Spleen (tissue), 13 donors: ENCODE measurements at places on chromosomes 13 and 19. TPM values are rescaled to one million over a fixed set of nuclear protein-coding genes. Genes with fewer than 3 reads are reported as not detected.

The MAMSTR gene
- total RNA-seq, result 4.8 TPM

DNA sequence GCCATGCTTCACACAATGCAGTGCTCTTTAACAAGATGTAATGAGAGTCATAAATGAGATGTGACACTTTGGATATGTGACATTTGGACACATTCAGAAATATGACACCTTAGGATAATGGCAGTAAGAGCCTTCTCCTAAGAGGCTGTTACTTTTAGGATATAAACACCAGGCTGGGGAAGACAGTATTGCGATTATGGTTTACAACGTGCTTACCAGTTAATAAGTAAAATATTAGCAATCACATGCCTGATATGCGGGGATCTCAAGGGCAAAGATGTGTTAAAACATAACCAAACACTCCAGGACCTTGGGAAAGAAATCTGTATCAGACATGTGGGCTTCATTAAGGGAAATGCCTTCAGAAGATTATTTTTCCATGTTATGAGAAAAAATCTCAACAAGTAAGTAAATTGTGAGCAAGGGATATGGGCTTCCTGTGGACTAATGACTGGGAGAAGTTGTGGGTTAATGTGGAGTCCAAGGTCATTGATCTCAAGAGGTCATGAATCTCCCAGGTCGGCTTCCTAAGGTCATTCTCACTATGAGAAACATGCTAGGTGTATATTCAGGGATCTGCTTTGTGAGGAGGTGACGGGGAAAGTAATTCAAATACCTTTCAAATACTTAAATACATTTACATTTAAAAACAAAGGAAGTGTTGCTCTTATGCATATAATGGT lies 105.3 kb downstream of the STARD13 start:
- no peak for DNase-seq

GRCh38 chr13:36913463-36913862 lies 6.6 kb downstream of the SMAD9 start:
- DNase-seq, result no peak

- no peak for DNase-seq
These were observed 10.0 kb downstream of the DPF1 start for GRCh38 chr19:38213911-38214625.

The ZNF575 gene
- 2.8 TPM for total RNA-seq
